Left kidney (tissue), 8 donors: ENCODE measurements at places on chromosomes 3 and 15. TPM values are rescaled to one million over a fixed set of nuclear protein-coding genes. Genes with fewer than 3 reads are reported as not detected.

Gene TNFSF10
- 42.4 TPM for polyA plus RNA-seq

Gene POTEB
- polyA plus RNA-seq = not detected

Gene ITIH1
- not detected for polyA plus RNA-seq

Gene CCDC13
- polyA plus RNA-seq = 3.8 TPM

Gene TRIM42
- polyA plus RNA-seq = not detected

Gene GHSR
- polyA plus RNA-seq = not detected

Gene PDIA3
- polyA plus RNA-seq = 569 TPM

Gene MASP1
- polyA plus RNA-seq = 8.7 TPM

Gene BLM
- polyA plus RNA-seq = 17.7 TPM

Gene XCR1
- 0.15 TPM for polyA plus RNA-seq

Gene MORC1
- 0.57 TPM for polyA plus RNA-seq

Gene C15orf62
- polyA plus RNA-seq = 3.3 TPM

Gene MOBP
- polyA plus RNA-seq = 0.22 TPM

Gene GRAMD1C
- polyA plus RNA-seq = 34.7 TPM

Gene PLA2G4E
- not detected for polyA plus RNA-seq

Gene MCF2L2
- polyA plus RNA-seq = 1.7 TPM

Gene ARID3B
- 16.8 TPM for polyA plus RNA-seq

Gene TPRA1
- 31.3 TPM for polyA plus RNA-seq

Gene AHSG
- polyA plus RNA-seq = 0.62 TPM

Gene HHLA2
- 21.3 TPM for polyA plus RNA-seq

Gene SYNPR
- not detected for polyA plus RNA-seq

Gene MYZAP
- polyA plus RNA-seq = 5.3 TPM

Gene RNU5B-1
- not detected for polyA plus RNA-seq

Gene SCAMP5
- 47.9 TPM for polyA plus RNA-seq

Gene FSIP1
- 3.6 TPM for polyA plus RNA-seq

Gene GRAMD2A
- polyA plus RNA-seq = 10.6 TPM

Gene ACTR8
- 51.6 TPM for polyA plus RNA-seq

Gene MAP2K1
- 52.0 TPM for polyA plus RNA-seq

Gene TGM5
- not detected for polyA plus RNA-seq

Gene CFAP100
- polyA plus RNA-seq = 1.7 TPM

Gene IGF1R
- 63.9 TPM for polyA plus RNA-seq

Gene HIGD2B
- not detected for polyA plus RNA-seq

Gene EFCC1
- polyA plus RNA-seq = 1.7 TPM

Gene CYP8B1
- 1.3 TPM for polyA plus RNA-seq

Gene GAP43
- polyA plus RNA-seq = 0.30 TPM

Gene TMEM40
- polyA plus RNA-seq = 2.2 TPM

Gene SLC28A1
- 7.5 TPM for polyA plus RNA-seq

Gene LDHAL6B
- polyA plus RNA-seq = 0.23 TPM

Gene RTP1
- not detected for polyA plus RNA-seq
